ENCODE measurements at places on chromosomes 2 and 18.

- DNase-seq: no peak
Measured at GRCh38 chr2:125959047-125959446, 696.9 kb upstream of the GYPC start.

DNA sequence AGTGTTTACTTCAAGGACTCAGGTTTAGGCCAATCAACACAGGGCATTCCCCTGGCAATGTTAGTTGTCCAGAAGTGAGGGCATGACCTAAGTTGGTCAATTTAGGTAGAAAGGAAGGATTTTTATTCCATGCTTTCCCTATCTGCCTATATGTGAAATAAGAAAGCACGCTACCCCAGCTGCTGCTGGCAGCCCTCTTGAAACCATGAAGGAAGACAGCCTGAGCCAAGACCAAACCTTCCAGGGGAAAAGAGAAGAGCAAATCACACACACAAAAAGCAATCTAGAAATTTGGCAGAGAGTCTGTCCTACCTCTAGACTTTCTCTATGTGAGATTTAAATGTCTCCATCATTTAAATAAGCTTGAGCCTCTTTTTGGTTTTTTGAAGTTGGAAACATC is 387.6 kb downstream of the TNS1 start:
- no peak for DNase-seq

- no peak for DNase-seq
Measured at GRCh38 chr2:150156415-150156814, 331.1 kb downstream of the RND3 start.

DNA sequence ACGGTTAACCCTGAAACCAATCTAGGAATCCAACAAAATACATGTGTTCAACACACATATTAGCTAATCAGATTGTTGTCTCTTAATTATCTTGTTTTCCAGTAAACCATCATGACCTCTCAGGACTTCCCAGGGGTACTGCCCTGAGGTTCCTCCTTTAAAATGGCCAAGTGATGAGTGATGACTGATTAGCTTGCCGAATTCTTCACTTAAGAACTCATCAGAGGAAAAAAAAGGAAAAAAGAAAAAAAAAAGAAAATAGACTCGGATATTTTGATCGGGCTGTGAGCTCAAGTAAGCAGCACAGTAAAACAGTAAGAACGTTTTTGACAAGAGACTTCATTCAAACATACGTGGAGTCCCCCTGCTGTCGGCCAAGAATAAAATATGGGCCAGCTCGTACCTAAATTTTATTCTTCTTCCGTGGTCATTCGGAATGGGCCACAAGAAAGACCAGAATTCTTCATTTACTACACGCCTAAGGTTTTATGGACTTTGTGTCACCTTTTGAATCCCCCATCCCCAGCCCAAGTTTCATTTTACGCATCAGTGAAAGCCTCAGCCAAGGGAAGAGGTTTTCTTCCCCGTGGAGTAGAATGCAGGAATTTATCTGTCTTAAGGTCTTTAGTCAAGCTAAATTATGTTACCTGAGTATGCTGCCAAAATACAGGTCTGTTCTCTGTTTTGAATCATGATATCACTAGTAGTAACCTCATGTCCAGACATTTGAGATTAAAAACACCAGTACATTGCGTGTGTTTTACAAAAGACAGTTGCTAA is 40.5 kb downstream of the COLEC12 start:
- DNase-seq: no peak

GRCh38 chr2:128841803-128842202 is 523.1 kb upstream of the HS6ST1 start:
- DNase-seq: no peak

GRCh38 chr2:101139495-101139894 is 11.7 kb downstream of the TBC1D8 start:
- no peak for DNase-seq
